ENCODE measurements at places on chromosomes 6 and 20.

GRCh38 chr20:23237201-23237600, 113.4 kb upstream of the NXT1 start:
- DNase-seq, result no peak

- DNase-seq, result no peak
Observed at GRCh38 chr20:37535443-37536132, 7.9 kb upstream of the BLCAP start.

DNA sequence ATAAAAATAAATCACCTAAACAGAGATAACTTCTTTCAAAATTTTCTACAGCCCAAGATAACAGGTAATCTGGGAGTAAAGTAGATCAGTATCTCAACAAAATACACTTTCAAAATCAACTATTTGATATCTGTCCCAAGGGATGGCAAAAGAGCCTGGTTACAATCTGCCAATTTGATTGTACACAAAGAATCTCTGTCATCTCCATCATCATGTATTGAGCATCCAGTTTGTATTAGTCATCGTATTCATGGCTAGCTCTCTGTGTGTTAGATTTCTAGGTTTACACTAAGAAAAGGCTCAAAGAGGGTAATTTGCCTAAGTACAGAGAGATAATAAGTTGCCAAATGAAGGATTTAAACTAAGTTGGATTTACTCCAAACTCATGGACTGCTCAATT, 329.0 kb upstream of the NRSN1 start:
- DNase-seq, result no peak

GRCh38 chr6:69825904-69826303, 29.1 kb upstream of the LMBRD1 start:
- no peak for DNase-seq

- DNase-seq, result no peak
Observed at GRCh38 chr20:9588706-9589105, 74.3 kb downstream of the LAMP5 start.

- DNase-seq, result no peak
Observed at GRCh38 chr20:45408646-45409213, 641 bp downstream of the DBNDD2 start.

DNA sequence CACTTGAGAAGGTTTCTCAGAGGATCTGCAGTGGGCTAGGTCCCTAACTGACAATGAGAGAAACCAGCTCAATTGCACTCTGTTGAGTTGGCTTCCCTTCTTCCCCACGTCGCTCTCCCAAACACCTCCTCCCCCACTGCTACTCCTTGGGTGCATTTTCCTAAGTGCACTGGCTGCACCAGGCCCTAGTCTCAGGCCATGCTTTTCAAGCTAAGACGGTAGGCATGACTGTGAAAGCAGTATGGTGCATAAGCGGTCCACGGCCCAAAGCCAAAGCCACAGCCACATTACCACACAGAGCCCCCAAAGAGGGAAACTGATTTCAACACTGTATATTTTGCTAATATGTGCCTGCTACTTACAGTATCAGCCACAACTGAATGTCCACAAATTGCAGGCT, 62.1 kb upstream of the RBM24 start:
- DNase-seq, result no peak

DNA sequence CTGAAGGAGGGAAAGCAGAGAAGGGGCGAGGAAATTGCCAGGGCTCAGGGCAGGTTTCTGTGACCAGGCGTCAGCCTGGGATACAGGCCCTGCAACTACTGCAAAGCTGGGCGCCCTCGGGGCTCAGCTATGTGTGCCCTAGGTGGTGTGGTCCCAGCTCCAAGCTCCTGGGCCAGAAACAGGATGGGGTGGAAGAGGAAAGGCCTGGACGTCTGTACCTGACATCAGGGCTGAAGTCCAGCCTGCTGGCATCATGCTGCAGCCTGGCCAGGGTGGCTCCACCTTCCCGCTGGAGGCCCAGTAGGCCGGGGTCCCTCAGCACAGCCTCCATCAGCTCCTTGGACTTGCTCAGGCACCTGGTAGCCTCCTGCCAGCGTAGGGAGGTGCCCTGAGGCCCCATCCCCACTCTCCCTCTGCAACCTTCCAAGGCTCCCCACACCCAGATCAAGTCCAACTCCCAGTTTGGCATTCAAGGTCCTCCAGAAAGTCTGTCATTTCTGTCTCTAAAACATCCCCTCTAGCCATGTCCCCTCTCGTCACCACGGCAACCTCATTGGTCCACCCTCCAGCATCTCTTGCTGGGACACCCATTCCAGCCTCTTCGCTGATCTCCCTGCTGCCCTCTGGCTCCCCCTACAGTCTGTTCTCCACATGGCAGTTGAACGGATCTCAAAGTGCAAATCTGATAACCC, 38.2 kb downstream of the KIAA1755 start:
- DNase-seq, result peak; percentile 30

DNA sequence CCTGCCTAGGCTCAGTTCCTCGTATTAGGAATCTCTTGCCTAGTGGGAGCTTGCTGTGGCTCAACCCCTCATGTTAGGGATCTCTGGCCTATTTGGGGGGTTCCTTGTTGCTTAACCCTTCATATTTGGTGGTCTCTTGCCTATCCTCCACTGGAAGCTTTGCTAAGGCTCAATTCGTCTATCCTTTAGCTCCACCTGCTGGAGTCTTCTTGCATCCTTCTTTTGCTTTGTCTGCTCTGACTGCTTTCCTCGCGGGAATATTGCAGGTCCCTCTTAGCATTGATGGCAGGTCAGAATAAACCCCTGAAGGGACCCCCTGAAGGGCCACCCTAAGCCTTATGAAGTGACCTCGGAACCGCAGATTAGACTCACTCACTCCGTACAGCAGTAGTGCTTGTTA, 203.0 kb upstream of the TBX18 start:
- no peak for DNase-seq

DNA sequence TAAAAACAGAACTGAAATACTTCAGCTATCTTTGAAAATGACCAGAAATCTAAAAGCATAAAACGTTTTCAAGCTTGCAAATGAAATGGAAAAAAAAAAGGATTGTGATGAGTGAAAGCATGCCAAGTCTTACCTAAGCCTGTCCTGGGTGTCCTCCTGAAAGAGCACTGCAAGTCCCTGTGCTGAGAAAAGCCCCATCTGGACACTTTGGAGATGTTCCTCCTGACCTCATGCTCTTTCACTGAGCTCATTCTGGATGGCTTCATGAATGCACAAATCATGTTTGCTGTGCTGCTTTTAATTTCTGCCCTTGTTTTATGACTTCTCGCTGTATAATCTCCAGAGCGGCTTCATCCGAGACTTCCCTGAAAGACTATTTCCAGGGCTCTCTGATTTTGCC, 136.0 kb downstream of the SOD2 start:
- no peak for DNase-seq

GRCh38 chr6:161684731-161685475, 411.0 kb upstream of the AGPAT4 start:
- DNase-seq, result no peak

DNA sequence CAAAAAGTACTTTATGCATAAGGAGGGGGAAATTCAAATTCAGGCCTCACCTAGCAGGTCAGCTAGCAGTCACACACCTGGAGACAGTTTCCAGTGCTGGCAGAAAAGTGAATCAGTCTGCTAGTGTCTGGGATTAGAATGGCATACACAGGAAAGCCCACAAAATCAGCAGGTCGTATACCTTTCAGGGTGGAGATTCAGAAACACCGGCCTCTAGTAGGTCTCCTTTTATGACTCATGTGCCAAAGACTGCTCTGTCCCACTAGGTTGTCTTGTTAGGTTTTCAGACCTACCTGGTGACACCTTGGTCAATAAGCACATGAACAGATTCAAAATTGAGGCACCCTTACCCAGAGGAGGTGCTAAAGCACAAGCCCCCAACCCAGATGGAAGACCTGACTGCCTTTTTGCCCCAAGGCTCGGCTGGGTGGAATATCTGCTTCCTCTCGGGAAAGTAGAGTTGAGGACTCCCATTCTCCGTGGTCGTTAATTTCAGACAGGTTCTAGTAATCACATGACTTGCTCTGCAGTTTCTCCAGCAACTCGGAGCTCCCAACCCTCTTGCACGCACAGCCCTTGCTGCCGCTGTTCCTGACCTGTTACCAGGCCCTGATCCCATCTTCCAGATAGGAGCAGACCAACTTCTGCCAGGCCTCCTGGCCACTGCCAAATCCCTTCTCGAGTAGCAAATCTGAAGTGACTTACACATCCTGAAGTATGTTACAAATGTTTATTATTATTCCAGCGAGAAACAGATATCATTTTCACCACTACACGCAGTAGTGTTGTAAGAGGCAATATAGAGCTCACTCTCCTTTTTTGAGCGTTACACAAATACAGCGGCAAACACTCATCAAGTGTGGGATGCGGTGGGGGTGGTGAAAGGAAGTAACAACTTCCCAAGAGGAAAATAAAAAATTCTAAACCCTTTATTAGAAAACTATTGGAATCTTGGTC, 46.6 kb downstream of the AGPAT4 start:
- DNase-seq, result no peak

GRCh38 chr6:116010790-116011401, 49.8 kb downstream of the FRK start:
- DNase-seq, result peak; percentile 26

- DNase-seq, result no peak
Observed at GRCh38 chr6:151773382-151773781, 34.1 kb upstream of the ESR1 start.

DNA sequence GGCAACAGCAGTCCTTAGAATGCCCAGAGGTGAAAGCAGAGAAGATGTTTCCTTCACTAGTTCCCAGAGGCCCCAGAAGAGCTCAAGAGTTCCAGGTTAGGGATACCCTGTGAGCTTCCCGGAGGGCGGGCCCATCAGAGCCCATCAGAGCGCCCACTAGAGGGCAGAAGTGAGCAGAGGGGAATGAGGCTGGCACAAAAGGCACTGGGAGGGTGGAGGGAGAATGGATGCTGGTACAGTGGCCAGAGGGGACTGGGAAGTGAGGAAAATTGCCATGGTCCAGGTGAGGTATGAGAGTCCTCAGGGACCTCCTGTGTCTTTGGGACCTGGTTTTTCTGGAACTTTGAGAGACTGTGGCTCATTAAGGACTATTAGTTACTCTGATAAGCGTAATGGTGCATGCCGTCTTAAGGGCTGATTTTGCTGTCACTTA, 57.3 kb downstream of the LINC00237 start:
- peak; percentile 33 for DNase-seq

GRCh38 chr6:168960551-168961263, 292.9 kb downstream of the THBS2 start:
- no peak for DNase-seq

- DNase-seq, result no peak
Observed at GRCh38 chr6:33861722-33862121, 57.9 kb upstream of the MLN start.

GRCh38 chr6:133551436-133551835, 310.3 kb downstream of the EYA4 start:
- DNase-seq, result no peak

GRCh38 chr20:1357921-1358671, 29.2 kb upstream of the SDCBP2 start:
- no peak for DNase-seq

- DNase-seq, result no peak
Observed at GRCh38 chr6:157952861-157953351, 28.8 kb upstream of the SYNJ2 start.

GRCh38 chr6:30875244-30876038, 8.9 kb upstream of the DDR1 start:
- DNase-seq, result no peak

DNA sequence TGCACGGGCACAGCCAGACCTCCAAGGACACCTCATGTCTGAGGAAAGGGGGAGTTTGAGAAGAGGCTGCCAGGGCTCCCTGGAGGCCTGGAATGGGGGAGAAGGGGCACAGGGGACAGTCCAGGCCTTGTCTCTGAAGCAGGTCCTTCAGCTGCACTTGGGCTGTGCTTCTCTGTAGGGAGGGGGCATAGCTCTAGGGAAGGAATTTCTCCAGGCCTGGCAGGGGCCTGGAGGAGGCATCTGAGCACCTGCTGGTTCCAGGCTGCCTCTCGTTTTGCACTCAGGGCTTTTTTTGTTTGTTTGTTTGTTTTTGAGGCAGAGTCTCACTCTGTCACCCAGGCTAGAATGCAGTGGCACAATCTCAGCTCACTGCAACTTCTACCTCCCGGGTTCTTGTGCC, 67.7 kb downstream of the BCAS4 start:
- DNase-seq, result no peak

DNA sequence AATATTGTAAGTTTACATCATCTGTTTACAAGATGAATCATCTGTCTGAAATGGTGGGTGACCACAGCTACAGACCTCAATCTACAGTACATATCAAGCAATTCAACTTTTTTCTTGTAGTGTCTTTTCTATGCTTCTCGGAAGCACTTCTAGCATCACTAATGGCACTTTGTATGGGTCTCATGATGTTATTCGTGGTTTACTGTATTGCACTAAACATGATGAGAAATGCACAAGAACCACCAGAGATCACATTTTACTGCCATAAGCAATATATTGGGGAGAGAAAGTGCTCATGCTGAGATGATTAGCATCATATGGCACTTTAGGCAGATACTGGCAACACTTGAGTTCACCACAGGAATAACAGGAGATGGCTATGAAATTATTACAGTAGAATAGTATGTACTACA, 15.4 kb upstream of the BTBD3 start:
- no peak for DNase-seq

DNA sequence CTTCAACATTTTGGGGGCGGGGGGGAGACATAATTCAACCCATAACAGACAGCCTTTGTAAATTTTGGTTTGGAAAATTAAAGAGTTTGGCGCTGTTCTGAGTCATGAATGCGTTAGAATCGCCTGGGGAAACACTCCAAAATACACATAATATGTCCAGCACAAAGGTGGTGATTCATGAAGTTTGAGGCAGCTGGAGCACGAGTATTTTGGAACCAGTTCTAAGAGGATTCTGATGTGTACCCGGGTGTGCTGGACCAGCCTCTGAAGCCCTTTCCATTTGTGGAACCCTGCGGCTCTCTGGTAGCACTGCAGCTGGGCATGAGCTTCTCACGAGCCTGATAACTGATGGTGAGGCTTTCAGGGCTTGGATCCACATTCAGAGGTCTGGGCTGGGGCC, 4.7 kb downstream of the GMPR start:
- DNase-seq, result no peak

DNA sequence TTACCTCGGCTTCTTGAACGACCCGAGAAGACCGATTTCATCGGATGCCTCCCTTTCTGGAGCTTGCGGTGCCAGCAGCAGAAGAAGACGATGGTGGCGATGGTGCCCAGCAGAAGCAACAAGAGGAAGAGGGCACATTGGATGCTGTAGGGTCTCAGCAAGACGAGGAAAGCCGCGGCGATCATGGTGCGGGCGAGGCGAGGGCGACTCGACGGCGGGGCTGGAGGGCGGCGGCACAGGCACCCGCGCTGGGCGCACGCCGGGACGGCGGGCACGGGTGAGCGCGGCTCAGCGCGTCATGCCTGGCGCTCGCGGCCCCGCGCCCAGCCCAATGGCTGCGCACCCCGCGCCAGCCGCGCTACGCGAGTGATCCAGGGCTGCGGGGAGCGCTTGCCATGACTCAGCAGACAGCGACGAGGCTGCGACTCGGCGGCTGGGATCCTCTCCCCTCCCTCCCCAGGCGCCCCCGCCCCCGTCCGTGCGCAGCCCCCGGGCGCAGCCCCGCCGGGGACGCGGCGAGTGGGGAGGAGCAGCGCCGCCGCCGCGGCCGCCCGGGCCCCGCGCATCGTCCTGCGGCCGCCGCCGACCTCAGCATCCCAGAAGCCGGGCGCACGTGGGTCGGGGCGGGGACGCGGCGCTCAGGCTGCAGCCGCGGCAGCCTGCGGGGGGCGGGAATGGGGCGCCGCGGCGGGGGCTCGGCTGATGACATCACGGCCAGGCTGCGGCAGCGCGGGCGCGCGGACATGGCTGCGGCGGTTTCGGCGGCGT, at the start of gene BEND6:
Gene BEND6, plus strand, starts transcription at position 705 of the 768 bp plus-strand sequence. CDS start 26,704 bp downstream, outside the sequence.
- DNase-seq, result no peak
